ENCODE measurements at places on chromosomes 5 and 9. TPM values are rescaled to one million over a fixed set of nuclear protein-coding genes. Genes with fewer than 3 reads are reported as not detected.

DNA sequence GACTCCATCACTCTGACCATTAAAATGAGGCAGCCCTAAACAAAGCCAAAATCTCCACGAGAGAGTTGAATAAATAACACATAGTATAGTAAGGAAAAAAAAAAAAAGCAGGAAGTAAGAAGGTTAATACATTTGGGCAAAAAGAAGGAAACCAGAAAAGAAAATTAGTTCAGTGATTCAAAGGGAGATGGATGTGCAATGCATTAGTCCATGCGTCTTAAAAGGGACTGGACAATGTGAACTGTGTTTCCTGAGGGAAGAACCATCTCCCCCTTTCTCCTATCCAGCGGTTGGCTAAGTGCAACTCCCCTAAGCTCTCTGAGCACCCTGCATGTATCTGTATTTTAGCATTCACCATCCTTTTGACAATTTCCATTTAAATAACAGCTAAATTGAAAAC is 1.4 kb downstream of the ANKRA2 start:
- H3K27me3 ChIP-seq = no peaks in the 10 kb centered on the region
- H3K27ac ChIP-seq = peak overlapping the region; percentile 97
- H3K36me3 ChIP-seq = peaks cover 8% of the 10 kb centered on the region
- H3K4me1 ChIP-seq = no peaks in the 10 kb centered on the region

DNA sequence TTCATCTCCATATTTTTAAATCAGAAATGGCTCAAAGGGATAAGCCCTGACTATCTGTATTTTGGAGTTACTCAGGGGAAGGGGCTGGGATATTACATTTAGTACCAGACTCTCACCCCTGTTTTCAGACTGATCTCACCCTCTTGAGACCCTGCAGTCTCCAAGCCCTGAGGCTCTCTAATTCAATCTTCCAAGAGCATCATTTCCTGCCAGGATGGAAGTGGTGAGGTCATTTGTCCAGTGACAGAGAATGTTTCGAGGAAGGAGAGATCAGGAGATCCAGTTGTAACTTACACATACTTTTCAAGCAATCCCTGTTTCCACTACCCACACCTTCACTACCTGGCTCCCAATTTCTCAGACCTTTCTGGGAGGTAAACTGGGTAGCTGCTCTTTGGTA is 295.5 kb upstream of the EFNA5 start:
- no peak overlapping the region for H3K27ac ChIP-seq
- H3K36me3 ChIP-seq = no peaks in the 10 kb centered on the region
- H3K4me3 ChIP-seq = no peak overlapping the region
- H3K27me3 ChIP-seq = no peaks in the 10 kb centered on the region

Gene ITGA1
- polyA plus RNA-seq = 4.4 TPM

DNA sequence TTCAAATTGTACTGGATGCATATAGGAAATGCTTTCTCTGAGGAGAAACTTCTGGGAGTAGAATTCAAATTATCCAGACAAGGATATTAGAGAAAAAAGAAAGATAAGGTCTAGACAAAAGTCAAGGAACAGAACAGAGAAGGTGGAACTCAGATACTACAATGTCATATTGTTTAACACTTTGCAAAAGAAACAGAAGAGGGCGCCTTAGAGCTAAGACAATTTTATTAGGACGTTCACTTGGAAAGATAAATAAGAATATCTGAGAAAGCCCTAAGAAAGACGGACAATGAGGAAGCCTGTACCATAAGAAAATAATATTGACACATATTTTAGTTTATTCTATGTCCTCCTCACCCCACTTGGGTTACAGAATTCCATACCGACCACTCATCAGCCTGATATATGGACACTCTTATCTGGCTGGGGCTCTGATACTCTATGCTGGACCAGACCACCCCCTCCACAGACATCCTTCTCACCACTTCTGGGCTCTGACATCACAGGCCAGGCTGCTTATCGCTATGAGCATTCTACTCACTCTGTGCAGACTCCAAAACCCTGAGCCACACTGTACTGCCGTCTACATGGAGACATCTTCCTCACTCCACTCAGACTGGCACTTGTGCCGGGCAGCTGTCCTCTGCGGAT is 9.1 kb upstream of the AK3 start:
- H3K27ac ChIP-seq = no peak overlapping the region
- H3K27me3 ChIP-seq = no peaks in the 10 kb centered on the region
- no peaks in the 10 kb centered on the region for H3K36me3 ChIP-seq
- DNase-seq = no peak
- H3K4me3 ChIP-seq = no peak overlapping the region

GRCh38 chr9:111839387-111839786 is 44.6 kb upstream of the SHOC1 start:
- no peak overlapping the region for H3K4me3 ChIP-seq
- DNase-seq = peak; percentile 71
- no peak overlapping the region for H3K27ac ChIP-seq
- no peaks in the 10 kb centered on the region for H3K36me3 ChIP-seq
- no peaks in the 10 kb centered on the region for H3K27me3 ChIP-seq
- peaks cover 20% of the 10 kb centered on the region for H3K4me1 ChIP-seq

- H3K4me3 ChIP-seq = no peak overlapping the region
- no peak for DNase-seq
- no peaks in the 10 kb centered on the region for H3K4me1 ChIP-seq
- H3K27ac ChIP-seq = no peak overlapping the region
- H3K27me3 ChIP-seq = no peaks in the 10 kb centered on the region
Observed at GRCh38 chr5:168612996-168613395, 33.8 kb upstream of the PANK3 start.

- H3K27ac ChIP-seq = no peak overlapping the region
- H3K36me3 ChIP-seq = peaks cover 4% of the 10 kb centered on the region
- H3K27me3 ChIP-seq = no peaks in the 10 kb centered on the region
- no peak for DNase-seq
Observed at GRCh38 chr9:5004481-5004880, 19.4 kb downstream of the JAK2 start.

- H3K27me3 ChIP-seq = no peaks in the 10 kb centered on the region
- no peak for DNase-seq
- H3K4me1 ChIP-seq = no peaks in the 10 kb centered on the region
- no peaks in the 10 kb centered on the region for H3K36me3 ChIP-seq
- no peak overlapping the region for H3K4me3 ChIP-seq
Observed at GRCh38 chr5:120103495-120103894, 360.6 kb upstream of the PRR16 start.

Gene SHC3
- polyA plus RNA-seq = 0.32 TPM

Gene ISCA1
- 23.4 TPM for polyA plus RNA-seq

DNA sequence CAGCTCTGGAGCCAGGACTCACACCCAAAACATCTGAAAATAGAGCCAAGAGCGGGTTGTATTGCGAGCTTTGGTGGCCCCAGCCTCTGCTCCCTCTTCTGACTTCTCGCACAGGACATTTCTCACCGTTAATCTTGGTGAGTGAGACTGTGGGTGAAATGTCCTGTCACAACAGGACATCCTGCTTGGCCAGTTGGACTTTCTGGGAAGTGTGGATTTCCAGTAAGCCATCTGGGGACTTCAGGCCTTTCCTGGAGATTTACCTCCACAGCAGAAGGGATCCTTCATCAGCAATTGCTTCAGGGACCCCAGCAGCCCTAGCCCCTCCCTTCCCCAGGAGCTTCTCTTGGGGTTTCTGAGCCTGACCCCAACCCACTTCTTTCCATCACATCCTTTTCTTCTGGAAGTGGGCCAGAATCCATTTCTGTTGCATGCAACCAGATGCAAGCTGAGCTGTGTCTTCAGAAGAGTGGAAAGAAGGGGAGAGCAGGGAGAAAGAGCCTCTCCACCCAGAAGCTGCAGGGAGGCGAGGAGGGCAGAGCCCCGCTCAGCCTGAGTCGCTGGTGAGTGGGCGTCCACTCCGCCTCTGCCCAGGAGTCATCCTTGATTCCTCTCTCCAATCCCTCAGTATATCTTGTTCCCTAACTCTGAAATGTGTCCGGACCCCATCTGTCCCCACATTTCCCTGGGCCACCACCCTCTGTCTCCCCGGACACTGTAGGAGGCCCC is 50.3 kb upstream of the GADD45G start:
- no peak for DNase-seq
- H3K27me3 ChIP-seq = no peaks in the 10 kb centered on the region
- no peak overlapping the region for H3K27ac ChIP-seq
- no peaks in the 10 kb centered on the region for H3K36me3 ChIP-seq
- no peaks in the 10 kb centered on the region for H3K4me1 ChIP-seq

GRCh38 chr5:43193894-43194265 is 1.9 kb downstream of the NIM1K start:
- H3K27me3 ChIP-seq = no peaks in the 10 kb centered on the region
- no peak for DNase-seq

Gene AK8
- polyA plus RNA-seq = not detected

DNA sequence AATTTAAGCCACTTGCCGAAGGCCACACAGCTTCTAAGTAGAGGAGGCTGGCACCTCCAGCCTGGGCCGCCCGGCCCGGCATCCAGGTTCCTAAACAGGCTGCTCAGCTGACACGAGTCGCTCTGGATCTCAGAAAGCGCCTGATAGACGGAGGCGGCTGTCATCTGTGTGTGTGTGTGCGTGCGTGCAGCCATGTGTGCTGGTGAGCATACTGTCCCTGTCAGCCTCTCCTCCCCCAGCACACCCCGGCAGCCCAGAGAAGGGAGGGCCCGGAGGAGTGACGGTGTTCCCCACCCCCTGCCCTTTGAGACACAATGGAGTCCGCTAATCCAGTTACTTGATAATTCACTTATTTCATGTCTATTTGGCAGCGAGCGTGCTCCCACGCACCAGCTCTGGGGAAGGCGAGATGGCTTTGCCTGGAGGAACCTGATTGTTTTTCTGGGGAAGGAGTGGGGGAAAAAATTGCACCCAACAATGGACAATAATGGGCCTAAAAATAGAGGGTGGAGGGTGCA is 20.0 kb downstream of the NTNG2 start:
- no peaks in the 10 kb centered on the region for H3K36me3 ChIP-seq
- no peak for DNase-seq
- peaks cover 13% of the 10 kb centered on the region for H3K4me1 ChIP-seq
- no peak overlapping the region for H3K4me3 ChIP-seq

- no peak overlapping the region for H3K27ac ChIP-seq
- H3K4me3 ChIP-seq = no peak overlapping the region
- H3K27me3 ChIP-seq = no peaks in the 10 kb centered on the region
- H3K4me1 ChIP-seq = no peaks in the 10 kb centered on the region
- no peak for DNase-seq
Observed at GRCh38 chr5:107796797-107797196, 126.1 kb upstream of the EFNA5 start.

DNA sequence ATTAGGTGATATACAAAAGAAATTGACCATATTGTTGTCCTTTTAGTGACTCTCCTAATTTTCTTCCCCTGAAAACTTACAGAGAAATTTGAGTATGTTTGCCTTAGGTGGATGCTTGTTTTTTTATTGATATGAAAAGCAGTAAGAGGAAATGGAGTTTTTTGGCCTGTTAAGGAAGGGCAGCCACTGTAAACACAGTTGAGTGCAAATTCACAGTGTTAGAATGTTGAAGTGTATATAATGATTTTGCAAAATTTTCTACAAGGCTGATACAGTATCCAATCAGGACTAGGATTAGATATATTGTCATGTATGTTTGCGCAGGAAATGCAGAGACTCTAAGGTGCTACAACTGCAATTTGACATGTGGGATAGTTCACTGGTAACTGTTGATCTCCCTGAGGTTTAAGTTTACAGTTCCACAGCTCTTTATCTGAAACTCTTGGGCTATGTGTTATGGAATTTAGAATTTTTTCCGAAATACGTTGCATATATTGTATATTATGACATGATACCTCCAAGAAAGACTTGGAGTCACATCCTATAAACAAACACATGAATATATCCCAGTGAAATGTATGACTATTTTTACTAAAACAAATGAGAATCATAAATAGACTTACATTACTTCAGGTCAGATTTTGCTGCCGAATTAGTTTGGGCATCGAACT is 62.5 kb downstream of the FXN start:
- H3K4me1 ChIP-seq = no peaks in the 10 kb centered on the region
- DNase-seq = no peak
- no peaks in the 10 kb centered on the region for H3K36me3 ChIP-seq
- no peak overlapping the region for H3K4me3 ChIP-seq
- H3K27ac ChIP-seq = no peak overlapping the region

DNA sequence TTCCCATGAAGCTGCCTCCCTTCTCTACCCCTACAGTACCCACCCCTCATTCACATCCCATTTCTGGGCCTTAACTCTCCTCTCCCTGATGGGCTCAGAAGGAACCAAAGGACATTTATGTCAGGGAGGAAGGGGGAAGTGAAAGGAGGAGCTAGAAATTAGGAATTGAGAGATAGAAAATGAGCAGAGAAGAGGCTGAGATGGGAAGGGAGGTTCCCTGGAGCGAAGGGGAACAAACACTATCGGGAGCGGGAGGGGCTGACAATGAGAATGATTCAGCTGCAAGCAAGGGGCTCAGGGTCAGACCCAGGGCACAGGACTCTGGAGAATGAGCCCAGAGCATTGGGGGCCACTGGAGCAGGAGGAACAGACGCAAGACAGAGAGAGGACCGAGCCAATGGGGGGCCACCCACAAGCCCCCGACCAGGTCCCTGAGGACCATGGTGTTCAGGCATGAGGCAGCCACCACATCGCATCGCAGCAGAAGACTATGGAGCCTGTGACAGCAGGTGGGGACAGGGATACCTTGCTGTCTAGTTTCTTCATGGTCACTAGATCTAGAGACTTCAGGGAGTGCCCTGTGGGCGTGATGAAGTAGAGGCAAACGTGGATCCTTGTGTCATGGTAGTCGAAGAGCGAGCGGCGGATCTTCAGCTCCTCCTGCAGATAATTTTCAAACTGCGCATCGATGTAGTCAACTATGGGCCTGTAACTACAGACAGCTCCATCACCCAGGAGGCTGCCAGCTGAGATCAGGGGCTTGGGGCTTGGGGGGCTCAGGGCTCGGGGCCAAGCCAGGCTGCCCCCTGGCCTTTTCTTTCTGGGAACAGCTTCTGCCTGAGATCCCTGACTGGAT is 13.6 kb downstream of the SEPTIN8 start:
- peaks cover 12% of the 10 kb centered on the region for H3K4me1 ChIP-seq
- no peak overlapping the region for H3K27ac ChIP-seq
- H3K36me3 ChIP-seq = peaks cover 30% of the 10 kb centered on the region
- no peak for DNase-seq
- no peaks in the 10 kb centered on the region for H3K27me3 ChIP-seq

Gene PFDN1
- polyA plus RNA-seq = 78.4 TPM

DNA sequence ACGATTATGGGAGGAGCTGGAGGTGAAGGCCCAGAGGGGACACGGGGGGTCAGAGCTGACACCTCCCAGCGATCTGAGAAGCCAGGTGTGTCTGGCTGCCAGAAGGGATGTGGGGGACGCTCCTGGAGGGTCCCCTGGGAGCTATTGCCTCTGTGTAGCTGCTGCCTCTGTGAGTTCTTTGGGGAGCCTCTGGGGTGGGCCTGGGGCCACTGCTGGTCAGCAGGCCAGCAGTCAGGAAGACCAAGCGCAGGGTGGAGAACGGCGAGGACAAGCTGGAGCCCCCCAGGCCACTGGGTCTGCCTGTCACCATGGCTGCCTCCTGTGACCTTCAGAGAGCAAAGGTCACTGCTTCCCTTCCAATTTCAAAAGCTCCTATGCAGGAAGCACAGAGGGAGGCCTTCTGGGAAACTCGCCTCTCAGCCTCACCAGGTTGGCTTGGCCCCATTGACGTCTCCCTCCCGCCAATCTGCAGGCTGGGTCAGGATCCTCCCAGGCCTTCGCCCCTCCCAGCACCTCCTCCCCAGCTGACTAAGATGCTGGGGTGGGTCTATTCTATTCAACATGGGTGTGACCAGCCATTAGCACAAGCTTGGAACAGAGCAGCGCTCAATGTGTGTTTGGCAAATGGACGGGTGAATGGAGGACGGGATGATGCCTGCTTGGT is 126.4 kb downstream of the GAPVD1 start:
- DNase-seq = no peak
- no peaks in the 10 kb centered on the region for H3K4me1 ChIP-seq
- H3K27ac ChIP-seq = no peak overlapping the region
- no peak overlapping the region for H3K4me3 ChIP-seq
- H3K36me3 ChIP-seq = no peaks in the 10 kb centered on the region

All from sigmoid colon (tissue), 7 donors.